Amniotic epithelial cell (primary cell): ENCODE measurements at places on chromosomes 1 and 21.

GRCh38 chr1:215054266-215054665, 28.3 kb upstream of the KCNK2 start:
- no peak for DNase-seq

- no peak for DNase-seq
Measured at GRCh38 chr21:38780879-38781278, 24.9 kb upstream of the ETS2 start.

DNA sequence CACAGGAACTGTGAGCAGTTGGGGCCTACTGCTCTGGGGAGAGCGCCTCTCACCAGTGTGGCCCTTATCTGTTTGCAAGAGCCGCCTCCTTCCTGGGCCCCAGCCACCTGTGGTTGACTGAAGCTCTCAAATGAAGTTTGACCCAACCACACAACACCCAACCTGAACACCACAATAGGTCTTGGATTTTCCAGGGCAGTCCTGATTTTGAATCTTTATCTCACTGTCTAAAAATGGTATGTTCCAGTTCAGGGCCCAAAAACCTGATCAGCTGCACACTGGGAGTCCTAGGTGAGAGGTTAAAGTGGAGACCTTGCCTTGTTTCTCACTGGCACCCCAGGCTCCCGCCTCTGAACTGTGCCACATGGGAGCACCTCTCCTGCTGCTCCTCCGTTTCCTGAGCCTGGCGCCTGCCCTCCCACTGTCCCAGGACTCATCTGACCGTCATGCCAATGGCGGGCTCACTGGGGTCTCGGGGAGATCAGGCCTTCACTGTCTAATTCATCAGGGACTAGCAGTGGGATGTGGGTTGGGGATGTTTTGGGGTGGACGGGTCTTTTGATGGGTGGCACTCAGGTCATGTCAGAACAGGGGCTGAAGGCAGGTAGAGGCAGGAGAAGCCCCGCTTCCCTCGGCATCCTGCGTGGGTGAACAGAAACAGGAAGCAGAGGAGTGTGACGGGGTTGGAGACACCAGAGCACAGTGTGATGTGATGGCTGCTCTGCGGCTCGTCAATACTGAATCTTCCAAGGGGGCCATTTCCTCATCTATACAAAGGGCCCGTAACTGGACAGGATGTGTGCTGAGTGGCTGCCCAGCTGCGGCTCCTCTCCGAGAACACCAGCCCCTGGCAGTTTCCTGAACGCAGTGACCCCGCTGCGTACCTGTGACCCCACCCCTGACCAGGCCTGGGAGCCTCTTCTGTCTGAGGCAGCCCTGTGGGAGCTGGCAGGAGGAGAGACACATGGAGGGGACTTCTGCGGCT, 59.6 kb upstream of the ITPKB start:
- DNase-seq = no peak

GRCh38 chr1:226097866-226098625, 35.5 kb downstream of the H3-3A start:
- peak; percentile 73 for DNase-seq

GRCh38 chr1:43933386-43934100, at the start of gene ARTN:
ARTN (plus strand) TSS chr1:43933801; CDS start chr1:43935657, 1,856 bp downstream.
- no peak for DNase-seq
